ENCODE measurements at places on chromosomes 3 and 15.
A peak's percentile ranks its signal among the peaks of the same experiment; 100 is the strongest.

DNA sequence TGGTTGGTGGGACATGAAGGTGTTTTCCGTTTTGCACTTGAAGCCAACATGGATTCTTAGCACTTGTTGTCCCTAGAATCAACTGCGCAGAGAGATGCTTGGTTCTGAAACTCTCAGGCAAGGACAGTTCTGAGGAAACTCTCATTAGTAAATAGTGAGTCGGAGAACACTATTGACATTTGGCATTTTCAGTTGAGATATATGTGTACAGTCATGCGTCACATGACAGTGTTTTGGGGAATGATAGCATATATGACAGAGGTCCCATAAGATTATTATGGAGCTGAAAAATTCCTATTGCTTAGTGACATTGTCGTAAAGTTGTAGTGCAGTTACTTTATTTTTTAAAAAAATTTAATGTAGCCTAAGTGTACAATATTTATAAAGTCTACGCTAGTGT is 5.8 kb downstream of the APBA2 start:
- no peak overlapping the region for H3K27ac ChIP-seq
- no peak overlapping the region for H3K4me3 ChIP-seq
- H3K27me3 ChIP-seq, result no peaks in the 10 kb centered on the region
- DNase-seq, result peak; percentile 15
- H3K36me3 ChIP-seq, result no peaks in the 10 kb centered on the region
- peaks cover 16% of the 10 kb centered on the region for H3K4me1 ChIP-seq

DNA sequence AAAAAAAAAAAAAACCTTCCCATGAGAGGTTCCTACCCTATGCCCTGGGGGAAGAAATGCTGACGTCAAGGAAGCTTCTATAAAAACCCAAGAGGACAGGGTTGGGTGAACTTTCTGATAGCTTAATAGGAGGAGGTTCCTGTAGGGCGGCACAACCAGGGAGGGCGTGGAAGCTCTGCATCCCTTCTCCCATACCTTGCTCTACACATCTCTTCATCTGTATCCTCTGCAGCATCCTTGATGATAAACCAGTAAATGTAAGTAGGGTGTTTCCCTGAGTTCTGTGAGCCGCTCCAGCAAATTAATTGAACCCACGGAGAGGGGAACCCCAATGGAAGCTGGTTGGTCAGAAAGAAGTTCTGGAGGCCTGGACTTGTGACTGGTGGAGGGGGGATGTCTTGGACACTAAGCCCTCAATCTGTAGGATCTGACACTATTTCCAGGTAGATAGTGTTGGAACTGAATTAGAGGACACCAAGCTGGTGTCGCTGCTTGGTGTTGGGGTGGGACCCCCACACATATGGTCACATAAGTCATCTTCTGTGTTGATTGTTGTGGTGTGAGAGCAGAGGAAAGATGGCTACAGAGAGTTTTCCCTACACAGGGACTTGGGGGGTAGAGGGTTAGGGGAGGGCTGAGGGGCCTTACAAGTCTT is 91.5 kb downstream of the ST6GAL1 start:
- H3K4me1 ChIP-seq, result peaks cover 5% of the 10 kb centered on the region
- no peaks in the 10 kb centered on the region for H3K36me3 ChIP-seq
- no peak overlapping the region for H3K4me3 ChIP-seq
- H3K27ac ChIP-seq, result no peak overlapping the region
- H3K27me3 ChIP-seq, result no peaks in the 10 kb centered on the region

- DNase-seq, result peak; percentile 12
- H3K27ac ChIP-seq, result no peak overlapping the region
- no peak overlapping the region for H3K4me3 ChIP-seq
Observed at GRCh38 chr3:174126990-174127758, 729.6 kb downstream of the NLGN1 start.

DNA sequence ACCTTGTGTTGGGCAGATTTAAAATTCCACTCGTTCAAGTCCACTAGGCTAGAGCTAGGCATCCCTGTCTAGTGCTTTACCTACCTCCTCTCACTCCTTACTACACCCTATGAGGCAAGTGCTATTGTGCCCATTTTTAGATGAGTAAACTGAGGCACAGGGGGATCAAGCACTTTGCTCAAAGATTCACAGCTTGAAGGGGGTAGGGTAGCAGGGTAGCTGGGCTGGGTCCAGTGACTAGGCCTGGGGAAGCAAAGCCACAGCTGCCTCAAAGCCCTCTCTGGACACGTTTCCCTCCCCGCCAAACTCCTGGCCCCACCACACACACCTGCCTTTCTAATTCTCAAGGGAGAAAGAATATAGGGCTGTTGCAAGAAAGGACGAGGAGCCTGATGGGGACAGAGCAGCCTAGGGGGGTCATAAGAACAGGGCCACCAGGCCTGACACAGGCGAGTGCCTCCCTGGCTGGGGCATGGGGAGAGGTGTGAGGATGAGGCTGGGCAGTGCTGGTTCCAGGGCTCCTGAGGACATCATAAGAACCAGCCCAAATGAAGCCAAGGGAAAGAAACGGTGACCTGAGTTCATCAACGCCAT is 34.8 kb upstream of the SFMBT1 start:
- H3K27me3 ChIP-seq, result peaks cover 12% of the 10 kb centered on the region
- peaks cover 8% of the 10 kb centered on the region for H3K4me1 ChIP-seq
- H3K4me3 ChIP-seq, result no peak overlapping the region
- H3K27ac ChIP-seq, result no peak overlapping the region

DNA sequence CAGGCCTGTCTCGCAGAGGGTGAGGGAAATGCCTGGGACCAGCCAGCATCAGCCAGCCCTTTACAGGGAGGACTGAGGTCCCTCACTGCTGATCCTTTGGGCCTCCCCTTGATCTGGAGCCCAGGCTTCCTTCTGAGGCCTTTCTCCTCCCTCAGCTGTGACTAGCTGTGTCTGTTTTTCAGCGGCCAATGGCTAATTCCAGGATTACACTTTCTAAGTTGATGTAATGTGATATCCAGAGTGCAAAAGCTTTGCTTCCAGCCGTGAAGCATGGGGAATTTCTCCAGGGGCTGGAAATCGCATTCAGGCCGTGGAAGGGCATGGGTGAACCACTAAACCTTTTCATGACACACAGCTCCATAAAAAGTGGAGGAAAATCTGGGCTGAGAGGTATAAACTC is 157.6 kb downstream of the SHQ1 start:
- no peak overlapping the region for H3K27ac ChIP-seq
- no peak for DNase-seq
- H3K4me3 ChIP-seq, result no peak overlapping the region

GRCh38 chr15:92346063-92346462 is 47.6 kb upstream of the ST8SIA2 start:
- no peak for DNase-seq
- H3K4me3 ChIP-seq, result no peak overlapping the region

DNA sequence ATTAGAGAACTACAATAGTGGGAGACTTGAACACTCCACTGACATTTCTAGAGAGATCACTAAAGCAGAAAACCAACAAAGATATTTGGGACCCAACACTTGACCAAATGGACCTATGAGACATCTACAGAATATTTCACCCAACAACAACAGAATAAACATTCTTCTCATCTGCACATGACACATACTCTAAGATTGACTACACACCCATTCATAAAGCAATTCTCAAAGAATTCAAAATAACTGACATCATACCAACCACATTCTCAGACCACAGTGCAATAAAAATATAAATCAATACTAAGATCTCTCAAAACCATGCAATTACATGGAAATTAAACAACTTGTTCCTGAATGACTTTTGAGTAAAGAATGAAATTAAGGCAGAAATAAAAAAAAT is 473.7 kb downstream of the LPP start:
- H3K27me3 ChIP-seq, result no peaks in the 10 kb centered on the region
- H3K4me3 ChIP-seq, result no peak overlapping the region
- DNase-seq, result peak; percentile 79

DNA sequence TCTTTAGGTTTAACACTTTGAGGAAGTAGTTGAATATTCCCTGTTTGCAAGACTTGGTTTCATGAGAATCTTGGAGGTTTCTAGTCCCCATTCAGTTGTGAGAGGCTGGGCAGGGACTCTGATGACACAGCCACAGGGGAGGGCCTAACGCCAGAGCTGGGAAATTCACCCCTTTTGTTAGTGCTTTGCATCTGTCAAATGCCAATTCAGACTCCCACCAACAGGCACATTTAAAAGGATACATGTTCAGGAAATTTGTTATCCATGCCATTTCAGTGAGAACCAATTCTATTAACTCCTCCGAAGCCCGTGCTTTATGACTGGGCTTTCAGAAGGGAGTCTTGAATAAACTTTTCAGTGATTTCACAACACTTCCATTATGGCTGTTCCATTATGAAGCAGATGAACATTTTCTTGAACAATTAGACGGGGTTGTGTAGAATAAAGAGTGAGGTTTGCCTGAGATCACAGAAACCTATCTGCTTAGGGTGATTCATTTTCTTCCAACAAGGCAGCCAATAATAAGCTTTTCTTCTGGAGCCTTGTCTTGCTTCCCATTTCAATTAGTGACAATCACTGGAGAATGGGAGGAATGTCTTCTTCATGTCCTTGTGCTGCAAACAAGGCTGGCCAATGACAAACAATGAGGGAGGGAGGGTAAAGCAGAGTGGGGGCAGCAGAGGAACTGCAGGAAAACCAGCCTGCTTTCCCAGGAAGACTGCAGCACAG is 90.6 kb downstream of the SOX14 start:
- no peak for DNase-seq
- no peaks in the 10 kb centered on the region for H3K4me1 ChIP-seq
- H3K27ac ChIP-seq, result no peak overlapping the region
- no peaks in the 10 kb centered on the region for H3K27me3 ChIP-seq
